ENCODE measurements at places on chromosomes 7 and 10. TPM values are rescaled to one million over a fixed set of nuclear protein-coding genes. Genes with fewer than 3 reads are reported as not detected.

DNA sequence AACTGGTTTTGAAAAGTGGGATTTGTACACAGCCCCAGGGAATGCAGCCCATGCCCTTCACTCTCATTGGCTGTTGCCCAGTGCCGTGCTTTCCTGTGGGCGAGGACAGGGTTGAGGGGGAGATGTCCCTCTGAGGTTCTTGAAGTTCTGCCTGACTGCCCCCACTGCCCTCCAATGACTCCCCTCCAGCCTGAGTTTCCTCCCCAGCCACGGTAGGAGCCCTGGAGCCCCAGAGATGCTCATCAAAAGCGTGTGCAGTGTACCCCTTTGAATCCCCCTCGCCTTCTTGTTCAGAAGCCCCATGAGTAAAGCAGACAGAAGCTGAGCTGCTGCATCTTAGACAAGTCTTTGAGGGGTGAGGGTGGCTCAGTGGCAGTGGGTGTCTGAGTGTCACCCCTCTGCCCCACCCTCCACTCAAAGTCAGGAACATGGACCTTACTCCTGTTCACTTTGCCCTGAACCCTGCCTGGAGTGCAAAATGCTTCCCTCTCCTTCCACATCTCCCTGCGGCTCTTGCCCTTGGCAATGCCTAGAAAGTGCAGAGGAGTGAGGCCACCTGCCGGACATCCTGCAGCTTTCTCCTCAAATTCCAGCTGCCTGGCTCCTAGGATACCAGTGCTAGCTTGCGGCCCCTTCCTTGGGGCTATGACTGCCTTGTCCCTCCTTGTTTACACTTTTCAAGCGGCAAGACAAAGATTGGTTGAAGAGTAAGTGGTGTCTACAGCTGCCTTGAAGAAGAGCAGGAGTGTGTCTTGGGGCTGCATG lies 19.9 kb downstream of the FAM241B start:
- H3K27ac ChIP-seq, result no peak overlapping the region
- DNase-seq, result no peak

GRCh38 chr10:9239298-9239697 lies 1184.8 kb downstream of the GATA3 start:
- no peak for DNase-seq
- H3K36me3 ChIP-seq, result no peaks in the 10 kb centered on the region
- no peaks in the 10 kb centered on the region for H3K4me1 ChIP-seq
- H3K4me3 ChIP-seq, result no peak overlapping the region

DNA sequence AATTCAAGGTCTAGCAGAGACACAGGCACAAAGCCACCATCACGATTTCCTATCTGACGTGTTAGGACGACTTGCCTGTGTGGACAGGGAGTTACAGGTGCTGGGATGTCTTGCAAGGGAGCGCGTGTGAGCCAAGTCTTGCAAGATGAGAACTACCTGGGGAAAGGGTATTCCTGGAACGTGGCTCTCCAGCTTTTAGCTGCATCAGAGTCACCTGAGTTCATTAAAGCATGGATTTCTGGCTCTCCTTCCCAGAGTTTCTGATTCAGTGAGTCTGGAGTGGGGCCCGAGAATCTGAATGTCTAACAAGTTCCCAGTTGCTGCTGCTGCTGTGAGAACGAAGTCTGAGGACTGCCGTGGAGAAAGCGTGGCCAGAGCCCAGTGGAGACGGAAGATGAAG lies 30.0 kb upstream of the RNF32 start:
- H3K27me3 ChIP-seq, result peaks cover 64% of the 10 kb centered on the region
- no peak overlapping the region for H3K27ac ChIP-seq
- peaks cover 23% of the 10 kb centered on the region for H3K4me1 ChIP-seq
- no peak overlapping the region for H3K4me3 ChIP-seq
- H3K36me3 ChIP-seq, result peaks cover 3% of the 10 kb centered on the region

DNA sequence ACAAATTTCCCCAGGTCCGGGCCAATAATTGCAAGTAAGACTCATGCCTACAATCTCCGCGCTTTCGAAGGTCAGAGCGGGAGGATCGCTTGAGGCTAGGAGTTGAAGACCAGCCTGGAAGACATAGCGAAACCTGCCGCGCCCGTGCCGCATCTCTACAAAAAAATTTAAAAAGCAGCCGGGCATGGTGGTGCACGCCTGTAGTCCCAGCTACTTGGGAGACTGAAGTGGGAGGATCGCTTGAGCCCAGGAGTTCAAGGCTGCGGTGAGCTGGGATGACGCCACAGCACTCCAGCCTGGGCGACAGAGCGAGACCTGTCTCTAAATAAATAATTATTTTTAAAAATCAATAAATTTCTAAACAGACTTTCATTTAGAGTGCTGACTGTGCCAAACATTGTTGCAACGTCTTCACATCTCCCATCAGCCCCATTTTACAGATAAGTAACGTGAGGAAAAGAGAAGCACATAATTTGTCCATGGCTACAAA lies 494 bp upstream of the CFAP43 start:
- H3K4me3 ChIP-seq, result peak overlapping the region; percentile 85
- no peak for DNase-seq
- H3K27me3 ChIP-seq, result peaks cover 21% of the 10 kb centered on the region
- H3K36me3 ChIP-seq, result no peaks in the 10 kb centered on the region

GRCh38 chr10:62738916-62739315 lies 65.6 kb upstream of the ADO start:
- no peaks in the 10 kb centered on the region for H3K36me3 ChIP-seq
- no peak overlapping the region for H3K4me3 ChIP-seq
- peaks cover 30% of the 10 kb centered on the region for H3K4me1 ChIP-seq

- no peak overlapping the region for H3K4me3 ChIP-seq
- H3K4me1 ChIP-seq, result peaks cover 9% of the 10 kb centered on the region
- no peak overlapping the region for H3K27ac ChIP-seq
Measured at GRCh38 chr7:157460721-157461120, 123.9 kb downstream of the DNAJB6 start.

GRCh38 chr7:90190995-90191394 lies 20.5 kb upstream of the STEAP2 start:
- no peak overlapping the region for H3K27ac ChIP-seq
- no peaks in the 10 kb centered on the region for H3K4me1 ChIP-seq
- H3K27me3 ChIP-seq, result peaks cover 3% of the 10 kb centered on the region

- H3K27ac ChIP-seq, result no peak overlapping the region
- H3K4me3 ChIP-seq, result no peak overlapping the region
- H3K36me3 ChIP-seq, result no peaks in the 10 kb centered on the region
- H3K27me3 ChIP-seq, result peaks cover 6% of the 10 kb centered on the region
Measured at GRCh38 chr7:46150202-46150601, 229.1 kb upstream of the IGFBP3 start.

DNA sequence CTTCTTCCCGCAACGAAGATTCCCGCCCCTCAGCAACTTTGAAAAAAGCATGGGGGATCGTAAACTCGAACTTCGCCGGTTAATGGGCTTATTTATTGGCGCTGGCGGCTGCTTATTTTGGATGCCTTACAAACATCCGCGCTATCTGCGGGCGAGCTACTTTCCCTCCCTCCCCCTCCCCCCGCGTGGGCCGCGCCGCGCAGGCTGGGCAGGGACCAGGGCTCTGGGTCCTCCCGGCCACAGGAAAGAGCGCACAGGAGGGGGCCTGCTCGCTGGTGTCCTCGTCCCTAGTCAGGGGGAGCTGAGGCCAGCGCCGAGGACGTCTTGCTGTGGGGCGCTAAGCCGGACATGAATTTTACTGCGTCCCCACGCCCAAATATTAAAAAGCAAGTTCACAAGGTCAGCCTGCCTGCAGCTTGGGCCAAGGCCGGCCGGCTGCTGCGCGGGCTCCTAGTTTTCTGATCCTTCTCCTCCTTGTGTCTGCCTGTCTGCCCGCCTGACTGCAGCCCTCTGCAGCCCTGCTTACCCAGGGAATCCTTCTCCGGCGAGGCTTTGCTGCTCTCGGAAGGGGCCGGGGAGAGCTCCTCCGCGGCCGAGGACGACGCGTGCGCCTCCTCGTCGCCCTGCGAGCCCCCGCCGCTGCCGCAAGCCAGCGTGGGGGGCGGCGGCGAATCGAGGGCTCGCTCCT lies 1.2 kb downstream of the HOXA10 start:
- peaks cover 82% of the 10 kb centered on the region for H3K27me3 ChIP-seq
- H3K27ac ChIP-seq, result no peak overlapping the region
- peak overlapping the region; percentile 14 for H3K4me3 ChIP-seq
- peaks cover 16% of the 10 kb centered on the region for H3K4me1 ChIP-seq
- no peak for DNase-seq

DNA sequence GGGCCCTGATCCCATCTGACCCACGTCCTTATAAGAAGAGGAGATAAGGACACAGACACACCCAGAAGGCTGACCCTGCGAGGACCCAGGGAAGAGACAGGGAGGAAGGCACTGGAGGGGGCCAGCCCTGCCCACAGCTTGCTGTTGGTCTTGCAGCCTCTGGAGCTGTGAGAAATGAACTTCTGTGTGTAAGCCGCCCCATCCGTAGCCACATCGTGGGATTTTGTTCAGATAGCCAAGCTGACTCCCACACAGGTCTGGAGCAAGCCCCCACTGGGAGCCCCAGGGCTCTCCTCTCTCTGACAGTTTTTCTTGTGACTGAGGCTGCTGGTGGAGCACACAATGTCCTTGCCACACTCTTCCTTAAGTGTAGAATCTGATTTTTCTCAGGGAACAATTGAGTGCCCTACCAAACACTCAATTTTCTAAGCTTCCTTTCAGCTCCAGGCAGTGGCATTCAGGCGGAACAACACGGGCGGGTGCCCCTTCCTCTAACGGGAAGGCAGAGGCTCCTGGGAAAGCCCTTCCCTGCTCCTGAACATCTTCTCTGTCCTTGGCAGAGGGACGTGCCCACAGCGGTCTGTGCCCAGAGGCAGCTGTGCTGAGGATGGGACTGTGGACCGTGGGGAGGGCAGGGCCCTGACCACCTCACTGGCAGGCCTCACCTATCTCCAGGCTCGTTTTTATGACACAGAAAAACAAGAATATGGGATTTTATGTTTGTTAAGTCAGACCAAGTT lies 160.6 kb upstream of the SHH start:
- no peak for DNase-seq
- H3K4me3 ChIP-seq, result no peak overlapping the region
- H3K27ac ChIP-seq, result no peak overlapping the region
- no peaks in the 10 kb centered on the region for H3K36me3 ChIP-seq
- H3K27me3 ChIP-seq, result peaks cover 5% of the 10 kb centered on the region

- H3K4me3 ChIP-seq, result no peak overlapping the region
- no peaks in the 10 kb centered on the region for H3K27me3 ChIP-seq
- H3K4me1 ChIP-seq, result peaks cover 55% of the 10 kb centered on the region
- H3K36me3 ChIP-seq, result no peaks in the 10 kb centered on the region
- H3K27ac ChIP-seq, result no peak overlapping the region
Measured at GRCh38 chr10:30528429-30528786, 94.4 kb downstream of the MAP3K8 start.

DNA sequence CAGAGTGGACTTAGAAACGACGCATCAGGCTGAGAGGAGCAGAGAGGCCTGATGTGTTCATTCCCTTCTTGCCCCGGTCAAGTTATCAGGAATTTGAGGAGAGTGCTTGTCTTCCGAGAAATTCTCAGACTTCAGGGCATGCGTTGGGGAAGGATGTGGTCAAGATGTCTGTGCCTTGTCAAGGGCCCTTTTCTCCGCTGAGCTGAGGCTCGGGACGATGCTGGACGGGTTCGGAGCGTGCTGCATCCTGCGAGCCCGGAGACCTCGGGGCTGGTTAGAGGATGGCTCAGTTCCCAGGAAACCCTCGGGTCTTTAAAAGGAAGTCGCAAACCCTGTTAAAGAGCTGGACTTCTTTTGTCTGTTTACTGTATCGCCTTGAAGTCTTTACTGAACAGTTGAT lies 325.4 kb downstream of the ADARB2 start:
- H3K36me3 ChIP-seq, result no peaks in the 10 kb centered on the region
- H3K4me1 ChIP-seq, result no peaks in the 10 kb centered on the region
- DNase-seq, result no peak
- H3K27me3 ChIP-seq, result peaks cover 9% of the 10 kb centered on the region
- H3K4me3 ChIP-seq, result no peak overlapping the region
- no peak overlapping the region for H3K27ac ChIP-seq

- no peak overlapping the region for H3K27ac ChIP-seq
- no peak overlapping the region for H3K4me3 ChIP-seq
- peaks cover 1% of the 10 kb centered on the region for H3K27me3 ChIP-seq
- no peaks in the 10 kb centered on the region for H3K36me3 ChIP-seq
Measured at GRCh38 chr7:35313575-35313974, 59.7 kb upstream of the TBX20 start.

- no peaks in the 10 kb centered on the region for H3K4me1 ChIP-seq
- no peak overlapping the region for H3K4me3 ChIP-seq
- H3K27ac ChIP-seq, result no peak overlapping the region
- DNase-seq, result no peak
Measured at GRCh38 chr10:76037531-76038155, 606.2 kb downstream of the LRMDA start.

DNA sequence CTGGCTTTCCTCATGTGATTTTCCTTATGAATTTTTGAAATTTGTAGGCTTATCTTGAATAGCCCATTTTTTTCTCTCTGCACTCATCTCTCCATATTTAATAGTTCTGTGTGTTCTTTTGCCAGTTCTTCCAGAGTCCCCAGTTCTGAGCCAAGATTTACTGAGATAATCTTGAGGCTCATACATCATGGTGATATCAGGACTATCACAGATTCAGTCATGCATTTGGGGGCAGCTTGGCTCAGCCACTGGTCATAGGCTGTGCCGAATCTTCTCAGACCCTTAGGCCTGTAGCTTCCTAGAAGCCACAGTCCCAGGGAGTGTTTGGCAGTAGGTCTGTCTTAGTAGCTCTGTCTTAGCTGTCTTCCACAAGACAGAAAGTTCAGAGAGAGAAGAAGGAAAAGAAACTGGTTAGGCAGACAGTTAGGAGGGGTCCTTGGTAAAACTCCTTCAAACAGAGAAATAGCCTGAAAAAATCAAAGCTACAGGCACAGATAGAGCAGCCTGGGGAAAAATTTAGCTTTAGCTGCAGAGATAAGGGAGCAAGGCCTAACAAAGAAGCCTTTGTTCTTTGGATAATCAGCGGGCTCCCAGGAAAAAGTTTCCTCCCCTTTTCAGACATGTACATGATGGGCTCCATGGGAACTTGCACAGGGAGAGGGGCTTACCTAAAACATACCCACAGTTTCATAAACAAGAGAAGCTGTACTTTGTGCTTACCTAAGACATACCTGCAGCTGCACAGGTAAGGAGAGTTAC lies 29.1 kb downstream of the FAS start:
- H3K27me3 ChIP-seq, result no peaks in the 10 kb centered on the region
- H3K4me1 ChIP-seq, result peaks cover 10% of the 10 kb centered on the region
- peaks cover 41% of the 10 kb centered on the region for H3K36me3 ChIP-seq
- no peak for DNase-seq
- H3K4me3 ChIP-seq, result no peak overlapping the region

- DNase-seq, result no peak
- H3K27ac ChIP-seq, result no peak overlapping the region
- no peak overlapping the region for H3K4me3 ChIP-seq
- H3K36me3 ChIP-seq, result no peaks in the 10 kb centered on the region
Measured at GRCh38 chr10:107025676-107026075, 138.8 kb downstream of the SORCS1 start.

The CALML3 gene
- total RNA-seq, result not detected

The TAC1 gene
- total RNA-seq, result 0.78 TPM

The OPN4 gene
- total RNA-seq, result not detected

The C7orf57 gene
- 1.1 TPM for total RNA-seq

The TMEM236 gene
- 0.12 TPM for total RNA-seq

The CLIP2 gene
- 0.62 TPM for total RNA-seq

The LIPK gene
- total RNA-seq, result not detected

The MMD2 gene
- total RNA-seq, result not detected

The PNLIP gene
- total RNA-seq, result not detected

The C10orf53 gene
- total RNA-seq, result not detected

Data from activated naive CD8-positive, alpha-beta T cell treated with anti-CD3 and anti-CD28 coated beads for 36 hours (primary cell).